ENCODE measurements at places on chromosomes 3 and 15.

GRCh38 chr15:51793521-51794305, 35.7 kb upstream of the TMOD3 start:
- DNase-seq = no peak

GRCh38 chr3:9916734-9917680, at the start of gene IL17RC:
Gene IL17RC (plus strand): TSS chr3:9917098. CDS start chr3:9917316, 218 bp downstream.
- no peak for DNase-seq

DNA sequence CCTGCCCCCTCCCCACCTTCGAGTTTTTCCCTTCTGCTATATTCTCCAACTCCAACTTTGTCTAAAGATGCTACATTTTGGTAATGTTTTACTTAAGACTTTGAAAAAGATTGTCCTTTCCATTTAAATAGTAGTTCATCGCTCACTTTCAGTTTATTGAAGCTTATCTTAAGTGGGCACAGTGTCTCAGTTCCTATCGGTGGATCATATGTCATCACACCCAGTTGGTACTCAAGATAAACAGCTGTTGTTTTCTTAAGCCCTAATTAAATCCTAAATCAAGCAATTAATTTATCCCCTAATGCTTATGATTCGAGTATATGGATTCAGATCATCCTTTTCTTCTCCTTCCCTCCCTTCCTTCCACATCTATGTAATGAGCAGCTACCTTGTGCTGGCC, 210.7 kb downstream of the TLE3 start:
- no peak for DNase-seq

- no peak for DNase-seq
Measured at GRCh38 chr3:182078316-182078715, 366.6 kb downstream of the SOX2 start.

DNA sequence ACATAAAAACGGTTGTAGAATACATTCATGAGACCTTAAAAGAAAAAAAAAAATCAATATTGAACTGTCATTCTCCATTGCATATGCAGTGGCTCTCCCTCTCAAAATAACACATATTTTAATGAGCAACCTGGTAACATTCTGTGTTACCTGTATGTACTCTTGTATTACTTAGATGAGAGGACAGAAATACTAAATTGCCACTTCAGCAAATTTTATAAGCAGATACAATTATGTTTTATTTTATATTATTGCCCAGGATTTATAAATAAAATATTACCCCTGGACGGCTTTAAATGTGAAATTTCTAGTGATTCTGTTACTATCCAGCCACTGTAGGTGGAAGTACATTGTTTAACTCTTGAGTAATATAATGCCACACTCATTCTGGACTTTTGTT, 463.2 kb upstream of the ROBO1 start:
- no peak for DNase-seq

DNA sequence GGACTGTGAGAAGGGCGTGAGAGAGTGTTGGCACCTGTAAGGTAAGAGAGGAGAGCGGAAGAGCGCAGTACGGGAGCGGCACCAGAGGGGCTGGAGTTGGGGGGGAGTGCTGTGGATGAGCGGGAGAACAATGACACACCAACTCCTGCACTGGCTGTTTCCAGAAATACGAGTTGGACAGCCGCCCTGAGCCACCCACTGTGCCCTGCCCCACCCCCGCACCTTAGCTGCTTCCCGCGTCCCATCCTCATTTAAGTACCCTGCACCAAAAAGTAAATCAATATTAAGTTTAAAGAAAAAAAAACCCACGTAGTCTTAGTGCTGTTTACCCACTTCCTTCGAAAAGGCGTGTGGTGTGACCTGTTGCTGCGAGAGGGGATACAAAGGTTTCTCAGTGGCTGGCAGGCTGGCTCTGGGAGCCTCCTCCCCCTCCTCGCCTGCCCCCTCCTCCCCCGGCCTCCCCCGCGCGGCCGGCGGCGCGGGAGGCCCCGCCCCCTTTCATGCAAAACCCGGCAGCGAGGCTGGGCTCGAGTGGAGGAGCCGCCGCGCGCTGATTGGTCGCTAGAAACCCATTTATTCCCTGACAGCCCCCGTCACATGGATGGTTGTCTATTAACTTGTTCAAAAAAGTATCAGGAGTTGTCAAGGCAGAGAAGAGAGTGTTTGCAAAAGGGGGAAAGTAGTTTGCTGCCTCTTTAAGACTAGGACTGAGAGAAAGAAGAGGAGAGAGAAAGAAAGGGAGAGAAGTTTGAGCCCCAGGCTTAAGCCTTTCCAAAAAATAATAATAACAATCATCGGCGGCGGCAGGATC, at the start of gene SOX2:
Gene SOX2, plus strand, starts transcription at position 601 of the 811 bp plus-strand sequence. CDS start 436 bp downstream, outside the sequence.
- no peak for DNase-seq

- DNase-seq = no peak
Measured at GRCh38 chr15:56250626-56251025, 6.9 kb upstream of the RFX7 start.

GRCh38 chr15:85751291-85752123, 43.2 kb downstream of the KLHL25 start:
- no peak for DNase-seq

DNA sequence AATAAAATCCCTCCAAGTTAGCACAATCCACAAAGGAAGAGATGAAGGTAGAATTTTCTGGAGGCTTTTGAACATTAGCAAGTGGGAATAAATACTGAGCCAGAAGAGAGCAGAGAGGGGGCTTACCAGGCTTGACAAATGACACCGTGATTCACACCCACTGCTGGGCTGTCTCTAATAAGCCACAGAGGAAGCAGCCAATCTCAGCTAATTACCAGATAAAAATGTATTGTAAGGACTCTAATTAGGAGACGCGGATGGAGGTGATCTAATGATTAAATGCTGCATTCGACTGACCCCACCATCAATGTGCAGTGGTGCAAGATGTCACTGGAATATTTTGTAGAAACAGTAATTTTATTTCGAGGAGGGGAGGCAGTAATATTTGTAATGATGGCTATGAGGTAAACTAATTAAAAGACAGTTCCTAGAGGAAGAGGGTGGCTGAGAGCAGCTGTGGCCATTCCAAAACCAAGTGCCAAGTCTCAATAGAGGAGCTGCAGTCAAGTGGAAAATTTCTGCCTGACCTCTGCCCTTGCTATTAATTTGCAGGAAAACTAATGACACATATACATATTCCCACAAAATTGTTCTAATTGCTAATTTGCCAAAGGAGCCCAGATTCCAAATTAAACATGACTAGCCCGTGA, 602.2 kb downstream of the FOXP1 start:
- no peak for DNase-seq

- no peak for DNase-seq
Measured at GRCh38 chr3:73021301-73021835, 24.8 kb downstream of the PPP4R2 start.

GRCh38 chr3:172040981-172041963, 1.9 kb downstream of the FNDC3B start:
- DNase-seq = no peak

- DNase-seq = no peak
Measured at GRCh38 chr15:38307251-38307650, 54.6 kb downstream of the SPRED1 start.

DNA sequence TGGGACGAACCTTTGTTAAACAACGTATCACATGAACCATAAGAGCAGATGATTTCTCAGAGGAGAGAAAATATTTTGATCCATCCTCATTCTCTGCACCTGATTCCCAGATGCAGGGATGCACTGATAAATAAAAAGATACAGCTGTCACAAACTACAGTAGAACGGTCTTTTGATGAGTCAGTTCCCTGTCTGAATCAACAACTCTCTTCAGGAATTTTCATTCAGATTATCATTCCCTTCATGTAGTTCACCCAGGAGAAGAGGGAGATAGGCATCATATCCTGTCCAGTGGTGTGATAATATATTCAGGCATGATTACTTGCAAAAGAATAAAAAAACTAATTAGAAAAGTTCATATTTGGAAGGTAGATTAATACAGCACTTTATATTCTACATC, 521.5 kb downstream of the PYDC2 start:
- no peak for DNase-seq

DNA sequence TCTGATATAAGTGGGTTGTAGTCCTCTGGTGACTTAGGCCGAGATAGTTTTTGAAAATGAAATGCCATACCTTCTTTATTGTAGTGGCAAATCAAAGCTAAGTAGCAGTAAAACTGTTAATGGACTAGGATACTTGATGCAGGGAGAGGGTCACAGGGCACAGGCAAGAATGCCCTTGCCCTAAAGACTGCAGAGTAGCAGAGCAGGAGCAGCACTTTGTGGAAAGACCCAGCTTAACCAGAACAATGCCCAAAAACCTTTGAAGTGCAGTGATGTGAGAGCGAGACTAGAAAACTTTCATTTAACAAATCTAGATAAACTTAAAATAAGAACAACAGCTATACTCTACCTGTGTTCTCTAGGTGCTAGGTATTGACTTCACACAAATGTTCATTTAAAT, 121.9 kb downstream of the MBNL1 start:
- DNase-seq = no peak

DNA sequence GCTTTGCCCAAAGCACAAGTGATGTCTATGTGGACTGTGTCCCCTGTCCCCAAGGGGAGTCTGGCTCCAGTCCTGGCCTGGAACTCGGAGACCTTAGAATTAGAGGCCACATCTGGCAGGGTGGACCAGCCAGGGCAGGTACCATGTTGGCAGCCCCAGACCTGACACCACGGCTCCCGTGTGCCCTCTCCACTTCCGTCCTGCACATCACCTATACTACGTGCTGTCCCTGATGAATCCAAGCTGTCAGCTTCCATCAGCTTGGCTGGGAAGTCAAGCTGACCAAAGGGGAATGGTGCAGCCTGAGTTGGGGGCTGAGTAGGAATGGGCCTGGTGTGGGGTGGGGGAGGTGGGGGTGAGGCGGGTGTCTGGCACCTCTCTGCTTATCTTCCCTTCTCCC, 15.3 kb downstream of the C15orf39 start:
- DNase-seq = no peak

DNA sequence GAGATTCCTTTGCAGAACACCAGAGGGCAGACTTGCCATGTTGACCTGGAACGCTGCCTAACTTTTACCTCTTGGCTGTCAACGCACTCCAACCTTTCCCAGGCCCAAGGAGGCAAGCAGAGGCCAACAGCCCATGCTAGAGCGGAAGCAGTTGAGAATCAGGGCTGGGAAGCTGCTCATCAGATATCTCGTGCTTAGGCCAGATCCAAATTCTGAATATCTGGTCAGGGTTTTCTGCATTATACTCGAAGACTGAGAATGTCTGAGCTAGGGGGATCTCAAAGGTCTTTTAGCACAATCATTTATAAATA, 2.5 kb downstream of the XIRP1 start:
- peak; percentile 78 for DNase-seq

DNA sequence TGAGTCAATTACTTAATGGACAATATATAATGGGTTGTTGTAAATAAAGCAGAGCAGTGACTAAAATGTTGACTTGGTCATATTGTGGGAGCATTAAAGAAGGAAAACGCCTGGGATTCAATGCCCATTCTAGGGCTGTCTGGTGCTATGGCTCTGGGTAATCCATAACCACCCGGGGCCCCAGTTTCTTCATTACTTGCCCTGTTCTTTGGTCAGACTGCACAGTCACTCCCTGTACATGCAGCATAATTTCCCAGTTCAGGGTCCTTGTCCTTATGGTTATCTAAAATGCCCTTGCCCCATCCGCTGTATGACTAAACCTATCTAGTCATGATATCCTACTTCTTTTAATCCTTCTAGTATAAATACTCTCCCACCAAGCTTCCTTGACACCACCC, 27.5 kb upstream of the DENND4A start:
- DNase-seq = no peak
